ENCODE measurements at places on chromosomes 16 and 17.

DNA sequence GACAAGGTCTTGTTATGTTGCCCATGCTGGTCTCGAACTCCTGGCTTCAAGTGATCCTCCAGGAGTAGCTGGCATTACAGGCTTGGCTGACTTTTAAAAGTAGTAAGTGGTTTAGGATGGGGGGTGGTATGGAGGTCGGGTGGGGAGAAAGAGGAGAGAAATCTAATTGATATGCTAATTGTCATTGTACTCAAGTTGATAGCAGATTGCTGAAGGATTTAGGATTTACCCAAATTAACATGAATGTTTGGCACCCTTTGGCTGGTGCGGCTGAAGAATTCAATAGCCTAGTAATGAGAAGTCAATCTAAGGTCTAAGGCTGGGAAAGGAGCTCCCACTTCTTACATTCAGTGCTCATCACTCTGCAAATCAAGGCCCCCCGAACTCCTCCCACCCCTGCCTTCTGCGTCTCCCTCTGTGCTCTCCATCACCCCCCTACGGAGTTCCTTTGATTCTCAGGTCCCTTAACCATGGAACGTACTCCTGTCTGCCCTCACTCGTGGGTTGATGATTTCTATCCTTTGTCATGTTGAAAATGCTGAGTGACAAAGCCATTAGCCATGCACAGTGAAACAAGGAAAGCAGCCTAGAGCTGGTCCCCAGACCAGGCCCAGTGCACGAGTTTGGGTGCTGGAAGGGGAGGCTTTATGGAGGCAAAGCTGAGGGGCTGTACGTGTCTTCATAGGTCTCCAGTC is 17.3 kb downstream of the CDH13 start:
- DNase-seq, result no peak

DNA sequence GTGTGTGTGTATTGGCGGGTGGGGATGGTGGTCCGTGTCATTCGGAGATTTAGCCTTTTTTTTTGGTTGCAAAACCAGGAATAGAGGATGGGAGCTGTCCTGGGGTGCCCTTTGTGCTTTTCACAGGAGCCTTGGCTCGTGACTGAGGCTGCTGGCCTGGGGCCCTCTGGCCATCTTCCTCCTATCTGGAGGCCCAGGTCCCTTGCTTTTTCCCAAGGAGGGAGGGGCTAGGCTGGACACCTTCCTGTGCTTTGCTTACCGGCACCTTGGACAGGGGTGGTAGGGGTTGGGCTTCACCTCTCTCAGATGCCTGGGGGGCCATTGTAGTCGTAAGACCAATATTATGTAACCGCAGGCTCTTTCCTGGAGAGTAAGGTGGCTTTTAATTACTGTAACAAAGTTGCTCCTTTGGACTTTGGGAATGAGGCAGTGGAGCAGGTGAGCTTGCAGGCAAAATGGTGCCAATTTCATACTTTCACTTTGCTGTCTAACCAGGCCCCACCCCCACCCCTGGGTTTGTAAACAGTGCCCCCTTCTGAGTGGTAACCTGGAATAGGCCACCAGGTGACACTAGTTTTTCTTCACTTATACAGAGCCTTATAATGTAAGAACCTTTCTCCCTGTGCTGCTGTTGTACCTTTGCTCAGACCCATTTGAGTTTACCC is 1.2 kb downstream of the DYNLL2 start:
- DNase-seq, result peak; percentile 37

GRCh38 chr17:79786930-79787643 is 9.1 kb downstream of the CBX2 start:
- no peak for DNase-seq

- DNase-seq, result peak; percentile 80
These were observed at the start of gene SYNGR2 for GRCh38 chr17:78168242-78168902. TSS of gene SYNGR2 (plus strand) at chr17:78168581. CDS start at chr17:78168617, 36 bp downstream.

DNA sequence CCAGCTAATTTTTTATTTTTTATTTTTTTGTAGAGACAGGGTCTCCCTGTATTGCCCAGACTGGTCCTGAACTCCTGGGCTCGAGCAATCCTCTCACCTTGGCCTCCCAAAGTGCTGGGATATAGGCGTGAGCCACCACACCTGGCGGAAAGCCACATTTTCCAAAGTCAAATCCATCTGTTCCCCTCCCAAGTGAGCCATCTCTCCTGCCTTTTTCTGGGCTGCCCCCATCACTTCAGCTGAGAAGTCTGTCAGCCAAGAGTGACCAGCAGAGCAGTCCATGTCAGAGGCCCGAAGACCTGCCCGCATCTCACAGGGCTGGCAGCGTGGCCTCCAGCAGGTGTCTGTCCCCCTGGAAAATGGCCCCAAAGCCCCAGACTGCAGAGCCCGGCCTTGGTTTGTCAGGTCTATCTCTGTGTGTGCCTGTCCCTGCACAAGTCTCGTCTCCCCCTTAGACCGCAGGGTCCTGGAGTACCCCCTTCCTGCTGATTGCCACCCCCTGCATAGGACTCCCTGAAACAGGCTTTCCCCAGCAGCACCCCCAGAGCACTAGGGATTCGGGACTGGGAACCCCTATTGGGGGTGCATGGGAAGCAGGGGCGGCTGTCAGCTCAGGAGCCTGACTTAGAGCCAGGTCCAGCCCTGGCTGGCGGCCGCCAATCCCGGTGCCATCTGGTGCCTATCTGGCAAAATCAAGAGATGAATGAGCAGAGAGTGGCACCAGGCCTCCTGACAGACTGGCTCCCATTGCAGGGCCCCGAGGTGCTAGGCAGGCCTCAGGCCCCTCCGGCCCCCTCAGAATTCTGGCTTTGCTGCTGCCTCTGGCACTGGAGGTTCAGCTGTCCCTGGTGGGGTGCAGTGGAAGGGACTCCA is 7.8 kb downstream of the TTYH2 start:
- no peak for DNase-seq

- no peak for DNase-seq
These were observed 1.4 kb upstream of the SLFN11 start for GRCh38 chr17:35374766-35375344.

Measured in stimulated activated CD4-positive, alpha-beta T cell treated with anti-CD3 and anti-CD28 coated beads, Interleukin-2, amount 100 ng/mL, for 4 hours (primary cell).